Immature natural killer cell (primary cell): ENCODE measurements at places on chromosomes 5 and 9.

- no peak overlapping the region for H3K27ac ChIP-seq
- H3K27me3 ChIP-seq = peaks cover 4% of the 10 kb centered on the region
- H3K36me3 ChIP-seq = no peaks in the 10 kb centered on the region
These were observed 179.3 kb downstream of the SLC12A2 start for GRCh38 chr5:128262911-128263310.

- no peak overlapping the region for H3K27ac ChIP-seq
- no peaks in the 10 kb centered on the region for H3K4me1 ChIP-seq
- H3K27me3 ChIP-seq = peaks cover 6% of the 10 kb centered on the region
- DNase-seq = no peak
- no peak overlapping the region for H3K4me3 ChIP-seq
- no peaks in the 10 kb centered on the region for H3K36me3 ChIP-seq
These were observed 156.6 kb downstream of the TLR4 start for GRCh38 chr9:117860849-117861248.

GRCh38 chr5:17359451-17360011, 138.5 kb upstream of the TAF11L2 start:
- H3K4me3 ChIP-seq = no peak overlapping the region
- no peaks in the 10 kb centered on the region for H3K27me3 ChIP-seq
- no peak overlapping the region for H3K27ac ChIP-seq

DNA sequence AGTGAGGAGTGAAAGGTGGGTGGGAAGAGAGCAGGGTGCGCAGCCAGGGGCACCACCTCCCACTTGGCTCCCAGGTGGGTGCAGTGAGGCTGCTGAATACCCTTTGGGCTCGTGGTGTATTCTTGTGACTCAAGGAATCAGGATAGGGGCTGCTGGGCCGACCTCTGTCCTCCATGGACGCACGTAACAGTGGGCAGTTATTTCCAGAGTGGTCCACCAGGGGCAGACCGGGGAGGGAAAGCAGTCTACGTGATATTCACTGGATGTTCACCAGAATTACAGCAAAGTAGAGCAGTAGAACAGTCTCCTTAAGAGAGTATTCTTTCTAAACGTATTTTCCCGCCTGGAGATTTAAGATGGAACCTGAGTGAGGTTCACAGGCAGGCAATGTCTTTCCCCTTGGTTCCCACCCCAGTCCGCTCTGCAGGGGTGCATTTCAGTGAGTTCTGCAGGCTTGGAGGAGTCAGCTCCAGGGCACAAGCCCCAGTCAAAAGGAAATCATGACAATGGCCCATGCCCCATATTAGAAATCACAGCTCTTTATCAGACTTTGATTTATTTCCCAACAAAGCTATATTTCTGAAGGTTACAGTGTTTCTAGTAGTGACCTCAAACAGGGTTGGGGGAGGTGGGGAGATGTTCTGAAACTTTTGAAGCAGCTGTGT, 88.7 kb downstream of the SYK start:
- DNase-seq = no peak
- peaks cover 6% of the 10 kb centered on the region for H3K4me1 ChIP-seq
- no peaks in the 10 kb centered on the region for H3K27me3 ChIP-seq
- peaks cover 58% of the 10 kb centered on the region for H3K36me3 ChIP-seq
- no peak overlapping the region for H3K4me3 ChIP-seq

GRCh38 chr5:16090270-16090669, 89.3 kb downstream of the MARCHF11 start:
- H3K36me3 ChIP-seq = no peaks in the 10 kb centered on the region
- H3K27me3 ChIP-seq = no peaks in the 10 kb centered on the region
- no peak overlapping the region for H3K4me3 ChIP-seq
- no peak overlapping the region for H3K27ac ChIP-seq
- no peak for DNase-seq
